Stimulated activated naive CD8-positive, alpha-beta T cell treated with anti-CD3 and anti-CD28 coated beads, Interleukin-15, amount 100 ng/mL, for 72 hours (primary cell): ENCODE measurements at places on chromosomes 4 and X.

DNA sequence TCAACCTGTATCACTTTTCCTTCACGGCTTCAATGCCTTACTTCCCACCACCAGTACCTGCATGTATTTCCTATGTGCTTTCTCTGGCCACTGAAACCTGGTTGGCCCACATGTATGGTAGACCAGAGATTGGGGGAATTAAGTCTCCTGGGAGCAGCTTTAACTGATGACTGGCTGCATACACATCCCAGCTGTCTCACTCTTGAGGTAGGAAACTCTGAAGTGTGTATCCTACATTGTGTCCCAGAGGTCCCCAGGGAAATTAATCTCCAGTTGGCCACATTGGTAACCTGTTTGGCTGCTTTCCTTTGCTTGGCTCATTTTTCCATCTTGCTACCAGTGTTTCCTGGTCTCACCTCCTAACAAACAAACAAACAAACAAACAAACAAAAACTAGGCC, 124.4 kb downstream of the ZNF827 start:
- DNase-seq: no peak

DNA sequence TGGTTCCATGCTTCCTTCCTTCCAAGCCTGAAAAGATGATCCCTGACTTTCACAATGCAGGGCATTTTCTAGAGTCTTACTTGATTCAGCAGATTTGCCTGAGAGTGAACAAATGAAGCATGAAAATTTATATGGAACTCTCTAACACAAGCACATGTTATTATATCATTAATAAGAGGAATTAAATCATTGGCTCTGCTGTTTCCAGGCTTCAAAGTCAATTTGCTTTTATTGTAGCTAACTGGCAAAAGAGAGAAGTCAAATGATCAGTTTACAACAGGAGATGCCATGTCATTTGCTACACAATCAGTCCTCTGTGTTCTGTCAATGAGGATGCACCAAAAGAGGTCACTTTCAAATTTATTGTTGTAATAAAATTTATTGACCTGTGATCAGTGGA, 101.5 kb upstream of the UGT8 start:
- no peak for DNase-seq

- DNase-seq: no peak
Observed at GRCh38 chr4:74755486-74755885, 38.8 kb downstream of the BTC start.

GRCh38 chr4:3849140-3849539, 83.0 kb downstream of the ADRA2C start:
- no peak for DNase-seq

DNA sequence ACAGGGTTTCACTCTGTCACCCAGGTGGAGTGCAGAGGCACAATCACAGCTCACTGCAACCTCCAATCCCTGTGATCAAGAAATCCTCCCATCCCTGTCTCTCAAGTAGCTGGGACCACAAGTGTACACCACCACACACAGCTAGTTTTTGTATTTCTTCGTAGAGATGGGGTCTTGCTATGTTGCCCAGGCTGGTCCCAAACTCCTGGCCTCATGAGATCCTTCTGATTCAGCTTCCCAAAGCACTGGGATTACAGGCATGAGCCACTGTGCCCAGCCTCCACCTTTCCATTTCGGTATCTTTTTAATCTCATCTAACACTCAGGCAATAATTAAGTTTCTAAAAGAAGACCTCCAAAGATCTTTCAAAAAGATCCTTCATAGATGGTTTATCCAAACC, 22.9 kb downstream of the ADGRA3 start:
- no peak for DNase-seq

- no peak for DNase-seq
Observed at GRCh38 chr4:182453830-182454229, 210.6 kb downstream of the TENM3 start.

- DNase-seq: no peak
Observed at GRCh38 chr4:40713798-40714197, 36.0 kb upstream of the NSUN7 start.

GRCh38 chr4:18480928-18481327, 459.4 kb upstream of the LCORL start:
- DNase-seq: no peak

GRCh38 chr4:32025851-32026459, 1305.8 kb downstream of the PCDH7 start:
- DNase-seq: no peak

DNA sequence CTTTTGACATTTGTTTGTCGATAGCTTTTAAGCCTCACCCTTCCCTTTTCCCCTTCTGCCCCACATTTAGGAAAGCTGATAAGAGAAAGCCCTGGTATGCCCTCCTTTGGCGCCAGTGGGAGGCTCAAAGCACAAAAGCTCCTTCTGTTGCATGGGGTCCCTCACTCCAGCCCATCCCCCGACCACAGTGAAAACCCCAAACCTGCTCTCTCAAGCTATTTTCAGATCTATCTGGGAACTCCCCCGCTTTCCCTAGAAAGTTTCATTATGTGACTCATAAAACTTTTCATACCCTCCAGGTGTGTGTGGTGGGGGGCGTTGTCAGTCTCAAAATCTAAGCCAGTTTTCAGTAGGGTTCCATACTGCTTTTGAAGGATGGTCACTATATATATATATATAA, 259.0 kb upstream of the PCDH7 start:
- no peak for DNase-seq

DNA sequence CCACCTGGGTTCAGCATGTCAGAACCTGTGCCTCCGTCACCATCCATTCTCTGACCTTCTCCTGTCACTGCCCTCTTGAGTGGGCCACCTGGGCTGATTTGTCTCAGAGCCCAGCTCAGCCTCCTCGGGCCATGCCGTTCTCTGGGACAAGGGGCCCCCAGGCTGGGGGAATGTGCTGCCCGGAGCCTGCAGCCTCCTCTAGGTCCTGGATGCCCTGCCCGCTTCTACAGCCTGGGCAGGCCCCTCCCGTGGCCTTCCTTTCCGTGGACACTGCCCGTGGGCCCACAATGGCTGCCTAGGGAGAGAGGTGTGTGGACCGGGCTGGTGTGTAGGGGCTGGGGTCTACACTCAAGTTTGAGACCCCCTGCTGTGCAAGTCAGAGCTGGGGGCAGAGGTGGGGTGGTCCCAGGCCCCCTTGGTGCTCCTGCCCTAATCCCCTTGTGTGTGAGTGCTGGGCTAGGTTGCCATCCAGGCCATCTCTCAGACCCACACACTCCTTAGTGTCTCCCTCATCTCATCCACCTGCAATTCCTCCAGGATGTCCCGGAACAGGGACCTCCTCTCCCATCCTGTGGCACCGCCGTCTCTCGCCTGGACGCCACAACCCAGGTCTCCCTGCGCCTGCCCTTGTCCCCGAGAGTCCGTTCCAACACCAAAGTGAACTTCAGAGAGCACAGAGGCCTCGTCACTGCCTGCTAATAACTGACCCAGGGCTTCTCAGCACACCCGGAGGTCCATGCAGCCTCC, 12.4 kb downstream of the PSAPL1 start:
- peak; percentile 2 for DNase-seq

DNA sequence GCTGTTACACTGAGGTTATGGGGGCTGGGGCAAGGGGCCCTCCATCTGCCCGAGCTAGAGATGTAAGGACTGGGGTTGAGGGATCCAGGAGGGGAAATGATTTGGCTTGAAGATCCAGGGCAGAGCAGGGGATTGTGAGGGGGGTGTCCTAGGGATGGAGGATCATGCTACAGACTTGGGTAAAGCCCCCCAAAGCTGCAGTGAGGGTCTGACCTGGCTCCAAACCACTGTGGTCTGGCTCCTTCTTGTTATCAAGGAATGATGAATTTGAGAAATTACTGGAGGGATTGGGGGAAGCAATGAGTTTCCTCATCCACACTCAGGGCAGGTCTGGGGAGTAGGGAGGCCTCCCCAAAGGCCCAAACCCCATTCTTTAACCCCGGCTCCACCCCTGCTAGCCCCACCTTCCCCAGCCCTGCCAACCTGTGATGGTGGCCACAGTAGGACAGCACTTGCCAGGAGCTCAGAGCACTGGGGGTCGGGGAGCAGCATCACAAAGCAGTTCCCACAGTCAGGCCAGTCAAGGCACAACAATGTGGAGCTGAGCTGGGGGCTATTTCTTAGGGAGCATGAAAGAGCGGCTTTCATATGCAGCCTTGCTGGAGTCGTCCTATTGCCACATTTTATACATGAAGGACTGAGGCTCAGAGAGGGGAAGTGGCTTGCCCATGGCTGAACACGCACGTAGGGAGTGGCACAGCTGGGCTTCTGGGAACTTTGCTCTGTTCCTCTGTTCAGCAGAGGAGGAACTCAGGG, 165.5 kb downstream of the EFNB1 start:
- DNase-seq: no peak

GRCh38 chr4:48262484-48262883, 7.2 kb downstream of the TEC start:
- no peak for DNase-seq

- no peak for DNase-seq
Observed at GRCh38 chr4:156018383-156018782, 64.7 kb upstream of the CTSO start.

DNA sequence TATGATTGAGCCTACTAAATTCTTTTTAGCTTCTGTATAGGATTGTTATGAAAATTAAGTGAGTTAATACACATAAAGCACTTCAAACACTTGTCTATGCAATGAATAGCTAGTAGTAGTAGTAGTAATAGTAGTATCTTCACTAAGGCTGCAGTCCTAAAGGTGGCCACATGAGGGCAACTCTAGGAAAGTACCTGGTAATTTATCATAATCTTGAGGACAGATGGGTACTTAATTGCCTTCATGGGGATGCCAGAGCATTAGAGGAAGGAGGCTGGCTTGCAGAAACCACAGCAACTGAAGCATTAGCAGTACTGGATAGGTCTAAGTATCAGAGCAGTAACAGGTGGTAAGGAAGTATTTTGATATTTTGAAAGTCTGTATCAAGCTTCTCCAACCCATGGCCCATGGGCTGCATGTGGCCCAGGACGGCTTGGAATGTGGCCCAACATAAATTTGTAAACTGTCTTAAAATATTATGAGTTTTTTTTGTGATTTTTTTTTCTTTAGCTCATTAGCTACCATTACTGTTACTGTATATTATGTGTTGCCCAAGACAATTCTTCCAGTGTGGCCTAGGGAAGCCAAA, 17.3 kb downstream of the NIPAL1 start:
- DNase-seq: peak; percentile 67

DNA sequence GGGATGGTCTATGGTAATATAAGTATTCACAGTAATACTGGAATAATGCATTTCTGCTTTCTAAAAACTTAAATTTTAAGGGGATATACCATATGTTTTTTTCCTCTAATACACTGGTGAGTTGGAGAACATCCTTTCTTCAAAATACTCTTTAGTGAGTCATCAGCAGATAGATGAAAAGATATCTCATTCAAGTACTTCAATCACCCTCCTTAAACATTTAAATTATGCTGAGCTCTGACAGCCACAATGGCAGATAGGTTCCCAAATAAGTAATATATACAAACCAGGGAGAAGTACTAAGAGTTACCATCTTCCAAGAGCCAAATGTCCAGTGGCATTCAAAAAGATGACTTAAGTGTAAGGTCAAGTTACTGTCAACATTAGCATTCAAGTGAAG, 52.2 kb downstream of the AMMECR1 start:
- no peak for DNase-seq

GRCh38 chr4:147846318-147847155, 114.6 kb downstream of the ARHGAP10 start:
- peak; percentile 67 for DNase-seq

DNA sequence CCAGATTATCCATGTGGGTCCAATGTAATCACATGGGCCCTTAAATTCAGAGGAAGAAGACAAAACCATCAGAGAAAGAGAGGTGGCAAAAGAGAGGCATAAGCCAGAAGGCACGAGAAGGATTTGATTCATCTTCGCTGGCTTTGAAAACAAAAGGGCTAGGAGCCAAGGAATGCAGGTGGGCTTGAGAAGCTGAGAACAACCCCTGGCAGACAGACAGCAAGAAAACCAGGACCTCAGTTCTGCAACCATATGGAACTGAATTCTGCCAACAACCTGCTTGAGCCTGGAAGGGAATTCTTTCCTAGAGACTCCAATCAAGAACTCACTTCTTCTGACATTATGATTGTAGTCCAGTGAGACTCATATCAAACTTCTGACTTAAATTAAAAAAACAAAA, 1531.8 kb downstream of the PCDH7 start:
- DNase-seq: no peak

DNA sequence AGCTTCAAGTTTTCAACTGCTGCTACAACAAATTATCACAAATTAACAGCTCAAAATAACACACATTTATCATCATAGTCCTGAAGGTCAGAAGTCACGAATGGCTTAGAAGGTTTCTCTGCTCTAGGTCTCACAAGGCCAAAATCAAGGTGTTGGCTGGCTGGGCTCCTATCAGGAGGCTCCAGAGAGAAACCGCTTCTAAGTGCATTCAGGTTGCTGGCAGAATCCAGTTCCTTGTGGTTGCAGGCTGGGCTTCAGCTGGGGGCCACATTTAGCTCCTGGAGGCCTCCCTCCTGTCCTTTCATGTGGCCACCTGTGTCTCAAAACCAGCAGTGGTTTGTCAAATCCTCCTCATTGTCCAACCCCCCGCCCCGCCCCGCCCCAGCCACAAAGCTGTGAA, 15.4 kb downstream of the MRFAP1 start:
- DNase-seq: no peak

- no peak for DNase-seq
Observed at GRCh38 chrX:144253356-144253755, 369.5 kb downstream of the UBE2NL start.

GRCh38 chrX:15217161-15217560, 52.7 kb downstream of the ASB9 start:
- no peak for DNase-seq

- DNase-seq: no peak
Observed at GRCh38 chr4:73727685-73728084, 12.7 kb upstream of the CXCL8 start.

GRCh38 chr4:182126603-182127002, 116.6 kb upstream of the TENM3 start:
- DNase-seq: no peak

DNA sequence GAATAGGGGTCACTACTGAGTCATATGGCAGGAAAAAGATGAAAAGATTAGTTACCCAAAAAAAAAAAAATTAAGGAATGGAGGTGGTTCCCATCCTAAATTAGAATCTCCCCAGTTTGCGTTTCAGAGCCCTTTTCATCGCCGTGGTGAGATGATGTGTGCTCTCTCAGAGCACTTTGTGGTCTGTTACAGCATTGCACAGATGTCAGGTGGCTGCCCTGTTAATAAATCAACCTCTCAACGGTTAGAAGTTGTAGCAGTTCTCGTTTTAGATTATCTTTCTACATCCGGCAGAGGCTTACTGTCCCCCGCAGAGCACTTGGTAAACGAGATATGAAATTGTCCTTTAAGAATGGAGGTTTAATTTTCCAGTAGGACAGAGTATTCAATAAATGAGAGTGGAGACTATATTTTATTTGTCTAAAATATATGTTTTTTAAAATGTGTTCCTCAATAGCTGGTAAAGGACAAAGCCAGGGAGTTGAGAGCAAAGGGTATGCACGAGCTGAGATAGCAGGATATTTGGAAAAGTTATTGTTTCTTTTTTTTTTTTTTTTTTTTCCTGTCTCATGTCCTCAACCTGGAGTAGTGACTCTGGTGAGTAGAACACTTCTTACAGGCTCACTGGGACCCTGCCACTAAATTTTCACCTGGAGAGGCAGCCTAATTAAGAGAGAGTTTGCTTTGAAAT, 26.9 kb downstream of the AFF1 start:
- DNase-seq: no peak
